ENCODE measurements at places on chromosomes 7 and 10. TPM values are rescaled to one million over a fixed set of nuclear protein-coding genes. Genes with fewer than 3 reads are reported as not detected.

Gene ZSCAN21
- total RNA-seq, result 8.5 TPM

Gene CRHR2
- not detected for total RNA-seq

Gene STAMBPL1
- total RNA-seq, result 8.0 TPM

Gene C10orf105
- under 0.01 TPM for total RNA-seq

Gene IFIT2
- total RNA-seq, result 4.8 TPM

Gene RNLS
- total RNA-seq, result 4.1 TPM

Gene CACNA2D1
- total RNA-seq, result 1.4 TPM

Gene JAKMIP3
- 0.09 TPM for total RNA-seq

Gene GATA3
- 0.08 TPM for total RNA-seq

Gene ASAH2
- total RNA-seq, result 1.0 TPM

Gene FGFBP3
- 0.37 TPM for total RNA-seq

Gene ABI1
- 14.7 TPM for total RNA-seq

Gene CD36
- 68.9 TPM for total RNA-seq

Gene SH2B2
- 1.0 TPM for total RNA-seq

Gene SFTPA1
- total RNA-seq, result not detected

Gene TDRD1
- 0.17 TPM for total RNA-seq

Gene TAS2R5
- 3.6 TPM for total RNA-seq

Gene MGMT
- 28.2 TPM for total RNA-seq

Gene PKD1L1
- 0.09 TPM for total RNA-seq

Gene COL13A1
- 0.47 TPM for total RNA-seq

Gene GPRIN2
- 0.09 TPM for total RNA-seq

Gene ZNF3
- 18.2 TPM for total RNA-seq

Gene TNS3
- 27.8 TPM for total RNA-seq

Gene MOGAT3
- 1.8 TPM for total RNA-seq

Gene FBXL13
- 0.75 TPM for total RNA-seq

Gene NKX6-2
- not detected for total RNA-seq

Gene TMEM273
- 9.5 TPM for total RNA-seq

Gene MLXIPL
- 50.3 TPM for total RNA-seq

Gene NME8
- total RNA-seq, result 0.09 TPM

Gene FAM25C
- total RNA-seq, result not detected

Gene AKR1C4
- 3.2 TPM for total RNA-seq

Gene KCNH2
- total RNA-seq, result 74.6 TPM

Gene FLNC
- 0.70 TPM for total RNA-seq

Gene ZP3
- total RNA-seq, result 0.25 TPM

Gene AOAH
- total RNA-seq, result 7.2 TPM

Gene CALHM3
- total RNA-seq, result not detected

Gene PTF1A
- total RNA-seq, result not detected

Gene AHCYL2
- 3.9 TPM for total RNA-seq

Gene LAMB1
- 33.7 TPM for total RNA-seq
